Activated CD4-positive, alpha-beta memory T cell treated with anti-CD3 and anti-CD28 coated beads for 36 hours (primary cell): ENCODE measurements at places on chromosomes 2 and 18.

DNA sequence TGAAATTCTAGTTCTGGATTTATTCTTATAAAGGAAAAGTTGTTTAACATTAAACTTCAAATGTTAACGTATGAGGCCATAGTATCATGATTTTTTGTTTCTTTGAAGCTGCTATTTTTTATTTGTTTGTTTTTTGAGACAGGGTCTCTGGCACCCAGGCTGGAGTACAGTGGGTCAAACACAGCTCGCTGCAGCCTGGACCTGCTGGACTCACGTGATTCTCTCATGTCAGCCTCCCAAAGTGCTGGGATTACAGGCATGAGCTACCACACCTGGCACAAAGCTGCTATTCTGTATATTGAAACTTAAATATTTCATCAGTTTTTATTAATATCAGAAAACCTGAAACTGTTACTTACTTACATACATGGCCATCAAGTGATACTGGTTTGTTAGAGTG is 89.5 kb upstream of the RPRM start:
- no peaks in the 10 kb centered on the region for H3K36me3 ChIP-seq
- H3K4me1 ChIP-seq = no peaks in the 10 kb centered on the region
- no peaks in the 10 kb centered on the region for H3K27me3 ChIP-seq
- no peak overlapping the region for H3K4me3 ChIP-seq

DNA sequence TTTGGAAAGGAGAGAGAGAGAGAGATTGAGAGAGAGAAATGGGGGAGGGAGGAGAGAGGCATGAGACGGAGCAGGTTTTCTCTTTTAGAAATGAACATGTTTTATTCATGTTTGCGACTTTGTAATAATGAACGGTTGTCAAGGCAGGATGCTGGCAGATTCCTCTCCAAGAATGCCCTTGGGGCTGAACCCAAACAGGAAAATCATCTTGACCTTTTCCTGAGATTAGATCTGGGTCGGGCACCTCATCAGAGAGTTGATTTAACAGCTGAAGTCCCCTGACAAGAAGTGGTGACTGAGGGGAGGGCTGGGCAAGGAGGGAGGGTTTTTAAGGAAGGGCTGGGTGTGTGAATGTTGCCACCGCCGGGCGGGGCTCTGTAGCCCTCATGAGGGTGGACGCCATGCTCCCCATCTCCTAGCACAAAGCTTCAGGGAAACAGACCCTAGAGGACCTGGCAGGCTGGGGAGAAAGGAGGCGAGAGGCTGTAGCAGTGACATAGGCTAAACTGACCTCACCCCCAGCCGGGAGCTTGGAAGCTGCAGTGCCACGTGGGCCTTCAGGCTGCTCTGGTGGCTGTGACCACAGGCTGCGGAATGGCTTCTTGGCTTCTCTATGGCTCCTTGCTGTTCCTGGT is 60.0 kb downstream of the LIPG start:
- H3K4me3 ChIP-seq = no peak overlapping the region
- H3K27ac ChIP-seq = no peak overlapping the region
- peaks cover 10% of the 10 kb centered on the region for H3K27me3 ChIP-seq
- DNase-seq = no peak
- no peaks in the 10 kb centered on the region for H3K36me3 ChIP-seq
- H3K4me1 ChIP-seq = no peaks in the 10 kb centered on the region

DNA sequence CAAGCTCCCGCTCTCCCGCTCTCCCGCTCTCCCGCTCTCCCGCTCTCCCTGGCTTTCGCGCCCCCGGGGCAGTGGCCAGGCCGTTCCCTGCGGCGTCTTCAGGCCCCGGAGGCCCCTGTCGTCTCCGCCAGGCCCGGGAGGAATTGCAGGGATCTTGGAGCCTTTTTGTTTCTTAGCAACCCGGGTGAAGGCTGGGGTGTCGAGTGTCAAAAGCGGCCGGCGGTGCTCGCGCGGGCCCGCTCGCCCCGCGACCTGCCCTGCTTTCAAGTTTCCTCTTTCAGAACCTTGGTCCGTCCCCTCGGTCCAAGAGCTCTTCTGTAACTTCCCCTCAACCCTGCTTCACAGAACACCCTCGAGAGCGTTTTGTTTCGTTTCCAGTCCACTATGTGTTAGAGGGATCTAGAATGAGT is 1.4 kb downstream of the RNF138 start:
- H3K36me3 ChIP-seq = peaks cover 41% of the 10 kb centered on the region
- peaks cover 42% of the 10 kb centered on the region for H3K4me1 ChIP-seq
- H3K4me3 ChIP-seq = peak overlapping the region; percentile 97
- no peaks in the 10 kb centered on the region for H3K27me3 ChIP-seq
- peak; percentile 48 for DNase-seq
- H3K27ac ChIP-seq = peak overlapping the region; percentile 92

- no peak overlapping the region for H3K27ac ChIP-seq
- no peak overlapping the region for H3K4me3 ChIP-seq
- peaks cover 22% of the 10 kb centered on the region for H3K4me1 ChIP-seq
- DNase-seq = no peak
- H3K27me3 ChIP-seq = peaks cover 48% of the 10 kb centered on the region
Observed at GRCh38 chr2:12008425-12009061, 262.1 kb downstream of the LPIN1 start.

GRCh38 chr2:60565472-60565871 is 12.0 kb upstream of the BCL11A start:
- no peaks in the 10 kb centered on the region for H3K36me3 ChIP-seq
- peaks cover 52% of the 10 kb centered on the region for H3K27me3 ChIP-seq
- H3K4me1 ChIP-seq = peaks cover 8% of the 10 kb centered on the region
- no peak overlapping the region for H3K27ac ChIP-seq

DNA sequence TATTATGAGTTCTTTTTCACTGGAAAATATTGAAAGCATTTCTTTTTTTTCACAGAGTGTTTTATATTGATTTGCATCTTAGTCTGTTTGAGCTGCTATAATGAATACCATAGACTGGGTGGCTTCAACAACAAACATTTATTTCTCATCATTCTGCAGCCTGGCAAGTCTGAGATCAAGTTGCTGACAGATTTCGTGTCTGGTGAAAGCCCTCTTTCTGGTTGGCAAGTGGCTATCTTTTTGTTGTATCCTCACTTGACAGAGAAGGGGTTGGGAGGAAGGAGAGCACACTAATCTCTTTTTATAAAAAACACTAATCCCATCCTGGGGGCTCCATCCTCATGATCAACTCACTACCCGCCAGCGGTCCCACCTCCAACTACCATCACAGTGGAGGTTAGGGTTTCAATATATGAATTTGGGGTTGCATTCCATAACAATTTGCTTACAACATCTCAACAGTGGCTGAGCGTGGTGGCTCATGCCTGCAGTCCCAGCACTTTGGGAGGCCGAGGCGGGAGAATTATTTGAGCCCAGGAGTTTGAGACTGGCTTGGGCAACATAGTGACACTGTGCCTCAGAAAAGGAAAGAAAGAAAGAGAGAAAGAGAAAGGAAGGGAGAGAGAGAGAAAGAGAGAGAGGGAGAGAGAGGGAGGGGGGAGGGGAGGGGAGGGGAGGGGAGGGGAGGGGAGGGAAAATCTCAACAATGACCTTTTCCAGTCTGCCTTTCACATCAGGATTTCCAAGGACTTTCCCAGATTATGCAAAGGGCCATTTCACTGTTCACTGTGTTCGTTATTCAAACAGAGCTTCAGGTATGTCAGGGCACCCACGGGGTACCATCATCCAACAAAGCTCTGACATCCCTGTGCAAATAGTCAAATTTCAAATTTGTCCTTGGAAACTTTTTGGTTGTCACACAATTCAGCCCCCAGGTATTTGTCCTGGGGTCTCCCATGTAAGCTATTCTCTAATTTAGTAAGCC is 111.1 kb downstream of the AP1S3 start:
- peaks cover 3% of the 10 kb centered on the region for H3K27me3 ChIP-seq
- H3K27ac ChIP-seq = no peak overlapping the region
- no peak for DNase-seq
- no peak overlapping the region for H3K4me3 ChIP-seq
- no peaks in the 10 kb centered on the region for H3K36me3 ChIP-seq
- H3K4me1 ChIP-seq = no peaks in the 10 kb centered on the region

- H3K4me1 ChIP-seq = no peaks in the 10 kb centered on the region
- H3K27ac ChIP-seq = no peak overlapping the region
- no peak overlapping the region for H3K4me3 ChIP-seq
- H3K36me3 ChIP-seq = no peaks in the 10 kb centered on the region
Observed at GRCh38 chr18:69002233-69002632, 204.4 kb downstream of the CCDC102B start.
